ENCODE measurements at places on chromosomes 1 and 21.
A peak's percentile ranks its signal among the peaks of the same experiment; 100 is the strongest.

DNA sequence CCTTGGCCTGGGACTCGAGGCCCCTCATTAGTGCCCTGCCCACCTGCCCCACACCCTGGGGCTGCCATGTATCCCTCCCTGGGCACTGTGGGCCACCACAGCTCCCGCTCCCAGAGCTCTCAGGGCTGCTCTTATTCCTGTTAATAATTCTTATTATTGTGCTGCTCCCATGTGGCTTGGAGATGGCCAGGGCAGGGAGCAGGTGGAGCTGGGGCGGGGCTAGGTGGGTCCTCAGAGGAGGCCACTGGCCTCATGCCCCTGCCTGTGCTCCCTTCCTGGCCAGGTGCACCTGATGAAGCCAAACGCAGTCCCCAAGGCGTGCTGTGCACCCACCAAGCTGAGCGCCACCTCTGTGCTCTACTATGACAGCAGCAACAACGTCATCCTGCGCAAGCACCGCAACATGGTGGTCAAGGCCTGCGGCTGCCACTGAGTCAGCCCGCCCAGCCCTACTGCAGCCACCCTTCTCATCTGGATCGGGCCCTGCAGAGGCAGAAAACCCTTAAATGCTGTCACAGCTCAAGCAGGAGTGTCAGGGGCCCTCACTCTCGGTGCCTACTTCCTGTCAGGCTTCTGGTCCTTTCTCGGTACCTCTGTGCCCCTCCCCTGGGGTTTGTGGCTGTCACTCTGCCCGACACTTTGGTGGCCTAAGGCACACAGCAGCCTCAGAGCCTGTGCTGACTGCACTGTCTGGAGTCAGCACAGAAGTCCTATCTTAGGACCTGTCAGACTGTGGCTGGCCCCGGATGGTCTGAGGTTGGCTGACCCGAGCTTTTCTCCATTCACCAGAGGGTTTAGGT lies 34.1 kb downstream of the BMP8A start:
- DNase-seq, result no peak

DNA sequence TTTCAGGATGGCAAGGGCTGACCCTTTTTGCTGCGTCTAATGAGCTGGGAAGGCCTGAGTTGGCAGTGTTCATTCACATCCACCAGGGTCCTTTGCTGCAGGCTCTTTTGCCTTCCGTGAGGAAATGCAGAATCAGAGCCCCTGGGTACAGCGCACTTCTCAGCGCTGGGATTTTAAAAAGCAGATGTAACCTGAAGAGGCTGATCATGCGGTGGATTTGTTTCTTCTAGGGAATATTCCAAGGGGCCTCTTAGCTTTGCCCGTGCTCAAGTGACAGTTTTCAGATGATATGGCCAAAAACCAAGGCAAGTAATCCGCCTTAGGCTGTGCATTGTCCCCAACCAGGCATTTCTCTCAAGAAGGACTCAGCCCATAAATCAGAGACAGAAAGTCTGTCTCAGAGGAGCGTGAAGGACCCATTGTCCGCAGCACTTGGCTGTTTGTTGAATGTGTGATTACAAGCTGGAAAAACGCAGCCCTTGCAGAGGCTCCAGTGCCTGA lies 237.6 kb downstream of the PTPRC start:
- no peak for DNase-seq

GRCh38 chr1:202283379-202283844 lies 58.3 kb downstream of the UBE2T start:
- DNase-seq, result no peak

- DNase-seq, result no peak
These were observed 417.2 kb upstream of the PBX1 start for GRCh38 chr1:164141797-164142196.

DNA sequence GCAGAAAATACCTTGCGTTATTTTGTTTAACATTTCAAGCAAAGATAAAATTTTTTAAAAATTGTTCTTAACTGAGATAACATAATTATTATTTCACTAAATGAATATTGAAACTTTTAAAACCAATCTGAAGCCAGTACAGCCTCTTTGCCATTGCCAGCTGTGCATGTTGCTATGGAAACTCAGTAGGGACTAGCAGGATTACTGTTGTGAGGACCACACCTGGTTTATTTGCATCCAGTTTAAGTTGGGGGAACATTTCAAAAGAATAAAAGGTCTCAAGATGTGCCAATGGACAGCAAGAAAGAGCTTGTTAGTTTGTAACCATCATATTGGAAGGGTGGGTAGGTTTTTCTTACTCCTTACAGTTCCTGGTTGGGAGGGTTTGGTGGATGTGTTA lies 80.7 kb downstream of the POU2F1 start:
- no peak for DNase-seq

DNA sequence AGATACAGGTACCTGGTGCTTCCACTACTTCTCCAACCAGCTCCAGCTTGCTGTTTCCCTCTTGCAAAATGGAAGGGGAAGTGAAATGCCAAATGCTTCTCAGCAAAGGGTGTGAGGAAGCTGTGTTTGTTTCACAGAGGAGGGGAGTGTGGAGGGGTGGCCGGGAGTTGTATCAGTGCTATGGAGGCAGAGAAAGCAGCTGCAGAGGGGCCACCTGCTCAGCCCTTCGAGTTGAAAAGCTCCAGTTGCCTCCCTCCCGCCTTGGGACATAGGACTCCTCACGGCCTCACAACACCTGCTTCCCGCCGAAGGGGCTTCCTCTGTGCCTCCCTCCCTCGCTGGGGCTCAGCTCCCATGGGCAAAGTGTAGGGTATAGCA lies 12.1 kb upstream of the LINGO4 start:
- DNase-seq, result no peak

DNA sequence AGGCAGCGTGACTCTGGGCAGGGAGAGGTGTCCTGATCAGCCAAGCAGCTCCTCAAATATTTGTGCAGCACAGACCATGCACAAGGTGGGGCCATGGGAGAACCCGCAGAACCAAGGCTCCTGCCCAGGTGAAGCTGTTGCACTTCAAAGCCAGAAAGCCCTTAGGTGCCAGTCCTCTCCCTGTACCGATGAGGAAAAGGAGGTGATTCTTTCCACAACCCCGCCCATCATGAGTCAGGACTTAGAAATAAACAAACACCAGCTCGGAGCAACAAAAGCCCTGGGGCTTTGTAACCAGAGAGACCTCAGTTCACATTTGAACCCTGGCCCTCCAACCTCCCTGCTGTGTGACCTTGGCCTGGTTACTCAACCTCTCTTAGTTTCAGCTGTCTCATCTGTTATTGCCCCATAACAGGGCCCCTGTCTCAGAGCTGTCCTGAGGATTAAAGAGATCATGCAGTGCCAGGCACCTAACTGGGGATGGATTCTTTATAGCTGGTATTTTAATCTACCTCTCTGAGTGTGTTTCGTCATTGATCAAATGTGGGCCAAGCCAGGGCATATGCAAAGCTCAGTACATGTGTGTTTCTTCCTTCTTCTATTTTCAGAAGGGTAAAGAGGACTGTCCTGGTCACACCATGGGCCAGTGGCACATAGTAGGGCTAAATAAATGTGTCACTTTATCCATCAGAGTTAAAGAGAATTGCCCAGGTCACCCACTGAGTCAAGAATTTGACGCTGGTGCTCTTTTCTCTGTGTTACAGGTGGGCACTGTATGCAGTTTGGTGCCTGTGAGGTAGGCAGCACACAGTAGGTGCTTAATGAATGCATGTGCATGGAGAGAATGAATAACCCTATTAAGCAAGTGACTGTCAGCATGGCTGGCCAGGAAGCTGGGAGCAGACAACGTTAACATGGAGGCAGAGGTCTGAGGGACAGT lies 1.4 kb downstream of the LDLRAD1 start:
- no peak for DNase-seq

- DNase-seq, result no peak
These were observed 85.2 kb downstream of the HLCS start for GRCh38 chr21:36881228-36881627.

DNA sequence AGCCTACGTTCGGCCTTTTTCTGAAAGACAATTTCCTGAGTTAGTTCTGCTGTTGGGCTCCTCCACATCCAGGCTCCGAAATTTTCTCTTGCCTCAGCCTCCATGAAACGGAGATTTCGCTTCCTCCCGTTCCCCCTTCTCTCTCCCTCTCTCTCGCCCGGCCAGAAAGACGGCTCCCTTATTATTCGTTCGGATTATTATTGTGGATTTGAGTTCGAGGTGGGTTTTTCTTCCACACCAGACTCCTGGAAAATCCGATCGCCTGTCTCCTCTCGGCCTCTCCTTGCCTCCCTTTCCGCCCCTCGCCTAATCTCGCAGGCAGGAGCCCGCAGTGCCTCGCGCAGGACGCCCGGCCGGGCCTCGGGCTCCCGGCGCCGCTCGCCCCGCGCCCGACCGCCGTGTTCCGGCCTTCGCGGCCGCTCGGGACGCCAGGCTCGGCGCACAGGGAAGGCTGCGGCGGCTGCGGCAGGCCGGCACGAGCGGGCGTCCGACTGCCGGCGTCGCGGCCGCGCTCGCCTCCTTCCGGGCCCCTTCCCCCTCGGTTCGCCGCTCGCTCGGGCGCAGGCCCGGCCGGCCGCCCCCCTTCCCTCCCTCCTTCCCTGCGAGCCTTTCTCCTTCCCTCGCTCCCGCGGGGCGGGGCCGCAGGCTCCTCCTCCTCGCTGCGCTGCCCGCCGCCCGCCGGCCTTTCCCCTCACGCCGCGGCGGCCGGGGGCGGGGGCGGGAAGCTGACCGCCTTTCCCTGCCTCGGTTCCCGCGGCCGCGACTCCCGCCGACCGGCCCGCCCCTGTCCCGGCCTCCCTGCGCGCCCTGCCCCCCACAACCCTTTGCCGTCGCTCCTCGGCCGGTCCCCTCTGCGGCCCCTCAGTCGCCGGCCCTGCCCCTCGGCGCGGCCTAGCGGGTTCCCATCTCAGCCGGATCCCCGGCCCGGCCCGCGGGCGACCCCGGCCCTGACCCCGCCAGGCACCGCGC lies at the start of gene ARHGEF11:
ARHGEF11 (minus strand) TSS at position 493 of the 969 bp plus-strand sequence. CDS start 1,412 bp downstream, outside the sequence.
- no peak for DNase-seq

GRCh38 chr1:198935306-198935921 lies 296.6 kb downstream of the PTPRC start:
- peak; percentile 46 for DNase-seq

GRCh38 chr21:38361324-38361723 lies 104.5 kb downstream of the KCNJ15 start:
- no peak for DNase-seq

- no peak for DNase-seq
These were observed 81.8 kb upstream of the C21orf91 start for GRCh38 chr21:17900990-17901385.

DNA sequence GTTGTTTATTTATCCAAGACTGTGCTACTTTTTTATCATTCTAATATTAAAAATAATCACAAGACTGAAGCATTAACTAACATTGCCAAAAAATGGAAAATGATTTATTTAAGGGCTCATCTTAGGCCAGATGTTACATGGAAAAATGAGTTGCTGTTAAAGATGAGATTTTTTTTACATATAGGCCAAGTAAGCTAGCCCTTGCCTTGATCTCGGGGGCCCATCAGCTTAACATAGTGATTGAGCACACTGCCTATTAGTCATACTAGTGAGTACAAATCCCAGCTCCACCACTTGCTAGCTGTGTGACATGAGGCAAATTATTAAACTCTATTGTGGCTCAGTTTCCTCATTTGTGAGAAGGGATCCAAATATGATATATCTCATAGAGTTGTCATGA lies 275.9 kb upstream of the SNX7 start:
- DNase-seq, result no peak

- DNase-seq, result no peak
These were observed 20.7 kb upstream of the MX1 start for GRCh38 chr21:41405321-41405720.

DNA sequence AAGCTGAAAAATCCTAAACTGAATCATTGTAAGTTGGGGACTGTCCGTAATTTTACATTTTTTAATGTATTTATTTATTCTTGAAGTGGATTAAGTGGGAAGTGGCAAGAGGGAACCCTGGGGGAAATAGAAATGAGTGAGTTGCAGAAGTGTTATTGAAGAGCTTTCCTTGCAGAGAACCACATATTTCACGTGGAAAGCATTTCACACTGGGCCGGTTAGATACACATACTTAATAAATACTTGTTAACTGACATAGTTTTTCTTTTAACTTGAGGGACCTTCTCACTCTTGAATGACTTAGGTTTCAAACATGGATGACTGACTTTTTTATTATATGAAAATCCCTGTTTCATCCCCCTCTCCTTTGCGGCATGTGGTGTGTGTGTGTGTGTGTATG lies 239.3 kb downstream of the LMO4 start:
- DNase-seq, result no peak

DNA sequence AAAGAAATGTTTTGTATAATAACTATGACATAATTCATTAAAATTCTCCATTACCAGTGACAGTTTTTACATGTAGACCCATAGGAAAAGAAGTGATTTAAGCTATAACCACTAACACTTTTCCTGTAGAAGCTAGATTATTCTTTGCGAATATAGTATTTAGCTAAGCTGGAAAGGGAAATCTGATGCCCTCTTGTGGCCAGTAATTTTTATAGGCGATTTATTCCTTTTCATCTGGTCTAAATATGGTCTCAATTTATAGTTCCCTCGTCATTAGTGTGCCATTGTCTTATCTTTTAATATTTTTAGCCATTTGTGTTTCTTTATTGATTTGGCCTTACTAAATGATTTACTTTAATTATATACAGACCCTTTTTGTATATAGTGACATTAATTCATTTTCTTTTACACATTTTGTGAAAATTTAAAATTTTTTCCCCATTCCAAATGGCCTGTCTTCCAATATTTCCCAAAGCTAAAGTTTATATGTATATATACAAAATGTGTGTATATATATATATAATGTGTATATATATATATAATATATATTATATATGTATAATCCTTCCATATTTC lies 26.7 kb downstream of the BTG3 start:
- no peak for DNase-seq

- no peak for DNase-seq
These were observed 61.3 kb downstream of the CD34 start for GRCh38 chr1:207849646-207850045.

GRCh38 chr1:225825607-225826007 lies 15.7 kb downstream of the EPHX1 start:
- DNase-seq, result no peak

GRCh38 chr1:7572654-7573152 lies 198.4 kb upstream of the VAMP3 start:
- no peak for DNase-seq

DNA sequence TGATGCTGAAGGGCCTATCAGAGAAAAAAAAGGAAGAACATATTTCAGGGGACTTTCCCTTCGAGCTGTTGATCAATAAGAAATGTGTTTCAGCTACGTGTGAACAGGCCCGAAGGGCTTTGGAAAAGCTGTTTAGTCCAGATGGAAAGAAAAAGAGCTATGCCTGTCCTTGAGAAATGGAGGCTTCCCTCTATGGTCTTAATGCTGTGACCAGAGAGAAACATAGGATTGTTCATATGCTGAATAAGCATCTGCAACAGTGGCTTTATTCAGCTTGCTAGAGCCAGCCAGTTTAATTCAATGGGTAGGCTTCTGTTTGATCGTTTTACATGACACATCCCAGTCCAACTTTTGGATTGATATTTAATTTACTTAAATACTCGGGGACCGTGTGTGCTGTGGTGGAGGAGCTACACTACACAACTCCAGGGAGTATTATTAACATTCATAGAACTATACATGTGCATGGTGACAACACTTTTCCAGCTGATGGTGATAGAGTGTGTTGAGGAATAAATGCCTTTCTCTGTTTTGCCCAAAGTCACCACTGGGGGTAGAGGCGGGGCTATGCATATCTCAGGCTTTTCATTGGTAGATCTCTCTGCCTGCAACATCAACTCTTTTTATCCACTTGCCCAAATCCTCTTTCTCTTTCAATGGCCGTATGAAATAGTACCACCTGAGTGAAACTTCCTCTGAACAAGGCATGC lies 106.7 kb upstream of the C8B start:
- no peak for DNase-seq

Measured in stimulated activated CD8-positive, alpha-beta memory T cell treated with anti-CD3 and anti-CD28 coated beads, Interleukin-15, amount 100 ng/mL, for 4 hours (primary cell).